GDM1 (cell line): ENCODE measurements at places on chromosomes 1 and 21.

- no peak for DNase-seq
Measured at GRCh38 chr1:173693238-173693637, 21.5 kb upstream of the KLHL20 start.

DNA sequence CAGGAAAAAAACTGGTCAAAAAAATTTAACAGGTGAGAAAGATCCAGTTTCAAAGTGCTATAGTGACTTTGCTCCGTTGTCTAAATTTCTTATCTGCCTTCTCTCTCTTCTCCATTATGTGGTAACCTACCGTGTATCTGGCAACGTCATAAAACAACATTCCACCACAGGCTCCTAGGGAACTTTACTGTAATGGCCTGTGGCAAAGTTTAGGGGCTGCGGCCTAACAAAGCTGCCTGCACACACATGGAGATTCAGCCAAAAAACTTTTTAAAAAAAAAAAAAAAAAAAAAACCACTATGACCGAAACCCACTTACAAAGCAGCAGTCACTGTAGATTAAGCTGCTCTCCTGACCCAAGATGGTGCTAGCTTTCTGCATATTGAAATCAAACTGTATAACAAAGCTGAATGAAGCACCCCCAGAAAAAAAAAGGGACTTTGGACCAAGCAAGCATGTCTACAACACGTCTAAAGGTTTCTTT lies 202.6 kb downstream of the SLC45A1 start:
- DNase-seq = no peak

GRCh38 chr1:36855699-36856494 lies 178.4 kb downstream of the GRIK3 start:
- no peak for DNase-seq

DNA sequence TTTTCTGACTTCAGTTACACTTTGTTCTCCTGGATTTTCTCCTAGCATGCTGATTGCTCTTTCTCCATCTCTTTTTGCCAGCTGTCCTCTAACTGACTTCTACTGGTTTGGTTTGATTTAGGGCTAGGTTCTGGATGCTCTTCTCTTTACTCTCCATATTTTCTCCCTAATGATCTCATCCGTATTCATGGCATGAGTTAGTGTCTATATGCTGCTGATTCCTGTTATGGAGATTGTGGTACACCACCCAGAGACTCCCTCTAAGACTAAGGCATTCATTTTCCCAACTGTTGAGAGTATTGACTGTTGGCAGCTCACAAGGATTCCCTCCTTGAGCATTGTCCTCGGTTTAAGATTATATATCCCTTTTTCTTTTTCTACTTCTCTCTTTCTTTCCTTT lies 28.9 kb downstream of the S1PR1 start:
- no peak for DNase-seq

DNA sequence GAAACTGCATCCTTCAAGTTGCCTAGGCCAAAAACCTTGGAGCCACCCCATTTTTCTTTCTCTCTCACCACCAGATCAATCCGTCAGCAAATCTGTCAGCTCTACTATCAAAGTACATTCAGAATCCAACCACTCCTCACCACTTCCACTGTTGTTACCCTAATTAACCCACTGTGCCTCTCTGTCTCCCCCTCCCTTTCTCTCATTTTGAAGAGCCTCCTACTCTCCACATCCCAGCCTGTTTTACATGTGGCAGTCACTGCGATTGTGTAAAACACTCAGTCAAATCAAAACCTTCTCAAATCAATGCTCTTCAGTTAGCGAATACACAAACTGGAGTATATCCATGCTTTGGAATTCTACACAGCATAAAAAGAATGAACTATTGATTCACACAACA lies 33.1 kb downstream of the ZNF684 start:
- no peak for DNase-seq

DNA sequence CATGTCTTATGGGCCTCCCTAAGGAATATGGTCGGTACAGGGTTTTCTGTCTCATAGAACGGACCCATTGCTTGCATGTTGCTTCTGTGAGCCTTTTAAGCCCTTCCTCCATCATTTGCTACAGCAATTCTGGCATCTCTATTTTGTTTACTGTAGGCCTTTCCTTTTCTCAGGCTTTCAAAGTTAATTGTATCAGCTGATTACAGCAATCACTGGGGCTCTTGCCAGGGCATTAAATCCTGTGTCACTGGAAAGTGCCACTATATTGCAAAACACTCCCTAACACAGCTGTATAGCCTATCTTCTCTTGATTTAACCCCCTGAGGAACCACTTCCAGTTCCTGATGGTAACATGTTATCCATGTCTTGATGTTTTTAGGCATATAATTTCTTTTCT lies 156.5 kb downstream of the PDE4B start:
- no peak for DNase-seq

GRCh38 chr1:55428944-55429931 lies 214.1 kb upstream of the USP24 start:
- no peak for DNase-seq

- DNase-seq = no peak
Measured at GRCh38 chr1:227763246-227764018, 28.2 kb downstream of the SNAP47 start.

- DNase-seq = no peak
Measured at GRCh38 chr1:29805122-29805895, 569.0 kb downstream of the PTPRU start.

- peak; percentile 56 for DNase-seq
Measured at GRCh38 chr1:21956720-21957552, 19.8 kb upstream of the HSPG2 start.

GRCh38 chr1:40978886-40979240 lies 633 bp upstream of the CTPS1 start:
- DNase-seq = no peak

DNA sequence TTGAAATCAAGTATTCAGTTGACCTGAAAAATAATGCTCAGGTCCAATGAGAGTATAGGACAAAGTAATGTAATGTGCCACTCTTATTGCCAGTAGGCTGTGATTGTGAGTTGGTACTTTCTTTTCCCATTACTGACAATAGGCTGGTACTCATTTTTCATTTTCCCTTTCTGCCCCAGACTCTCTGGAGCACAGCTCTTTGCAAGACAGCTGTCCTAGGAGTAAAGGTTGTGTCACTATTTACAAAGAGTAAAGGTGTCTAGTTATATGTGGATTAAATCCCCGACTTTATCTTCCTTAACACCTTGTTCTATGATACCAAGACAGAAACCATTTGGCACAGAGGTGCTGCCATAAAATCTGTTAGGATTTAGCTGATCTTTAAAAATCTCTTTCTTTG lies 32.3 kb upstream of the RASAL2 start:
- no peak for DNase-seq
